ENCODE measurements at places on chromosomes 12 and 14. TPM values are rescaled to one million over a fixed set of nuclear protein-coding genes. Genes with fewer than 3 reads are reported as not detected.

DNA sequence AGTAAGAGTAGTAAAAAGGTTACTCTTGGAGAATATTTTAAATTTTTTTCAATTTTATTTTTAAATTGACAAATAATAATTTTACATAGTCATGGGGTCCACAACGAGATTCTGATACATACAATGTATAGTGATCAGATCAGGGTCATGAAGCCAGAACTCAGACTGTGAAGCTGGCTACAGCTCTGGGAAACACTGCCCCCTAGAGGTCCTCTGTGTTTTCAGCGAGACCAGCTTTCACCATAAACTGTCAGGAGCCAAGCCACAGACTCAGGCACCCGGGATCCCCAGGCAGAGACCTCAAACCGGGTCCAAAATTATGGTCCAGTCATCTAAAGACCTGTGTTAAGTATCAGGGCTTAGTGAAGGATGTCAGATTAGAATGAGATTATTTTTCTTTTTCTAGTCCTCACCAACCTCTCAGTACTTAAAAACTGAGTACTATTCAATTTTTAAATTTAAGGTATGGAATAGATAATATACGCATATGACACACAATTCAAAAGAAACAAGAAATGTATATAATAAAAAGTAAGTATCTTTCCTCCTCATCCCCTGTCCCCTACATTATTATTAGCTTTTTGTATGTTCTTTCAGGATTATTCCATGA, 397.1 kb downstream of the MDGA2 start:
- H3K36me3 ChIP-seq: no peaks in the 10 kb centered on the region
- H3K4me3 ChIP-seq: no peak overlapping the region
- DNase-seq: peak; percentile 66
- H3K27ac ChIP-seq: no peak overlapping the region
- peaks cover 4% of the 10 kb centered on the region for H3K4me1 ChIP-seq

DNA sequence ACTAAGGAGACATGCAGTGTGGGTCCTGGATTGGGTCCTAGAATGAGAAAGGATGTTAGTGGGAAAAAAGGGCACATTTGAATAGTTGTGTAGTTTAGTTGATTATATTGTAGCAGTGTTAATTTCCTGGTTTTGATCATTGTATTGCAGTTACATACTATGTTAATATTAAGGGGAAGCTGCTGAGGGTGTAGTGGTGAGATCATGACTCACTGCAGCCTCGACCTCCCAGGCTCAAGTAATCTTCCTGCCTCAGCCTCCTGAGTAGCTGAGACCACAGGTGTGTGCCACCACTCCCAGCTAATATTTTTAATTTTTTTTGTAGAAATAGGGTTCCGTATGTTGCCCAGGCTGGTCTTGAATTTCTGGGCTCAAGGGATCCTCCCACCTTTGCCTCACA, 21.7 kb downstream of the BORCS5 start:
- H3K27me3 ChIP-seq: no peaks in the 10 kb centered on the region
- no peak overlapping the region for H3K27ac ChIP-seq
- no peak for DNase-seq
- H3K4me1 ChIP-seq: peaks cover 17% of the 10 kb centered on the region
- peaks cover 3% of the 10 kb centered on the region for H3K36me3 ChIP-seq
- H3K4me3 ChIP-seq: no peak overlapping the region

DNA sequence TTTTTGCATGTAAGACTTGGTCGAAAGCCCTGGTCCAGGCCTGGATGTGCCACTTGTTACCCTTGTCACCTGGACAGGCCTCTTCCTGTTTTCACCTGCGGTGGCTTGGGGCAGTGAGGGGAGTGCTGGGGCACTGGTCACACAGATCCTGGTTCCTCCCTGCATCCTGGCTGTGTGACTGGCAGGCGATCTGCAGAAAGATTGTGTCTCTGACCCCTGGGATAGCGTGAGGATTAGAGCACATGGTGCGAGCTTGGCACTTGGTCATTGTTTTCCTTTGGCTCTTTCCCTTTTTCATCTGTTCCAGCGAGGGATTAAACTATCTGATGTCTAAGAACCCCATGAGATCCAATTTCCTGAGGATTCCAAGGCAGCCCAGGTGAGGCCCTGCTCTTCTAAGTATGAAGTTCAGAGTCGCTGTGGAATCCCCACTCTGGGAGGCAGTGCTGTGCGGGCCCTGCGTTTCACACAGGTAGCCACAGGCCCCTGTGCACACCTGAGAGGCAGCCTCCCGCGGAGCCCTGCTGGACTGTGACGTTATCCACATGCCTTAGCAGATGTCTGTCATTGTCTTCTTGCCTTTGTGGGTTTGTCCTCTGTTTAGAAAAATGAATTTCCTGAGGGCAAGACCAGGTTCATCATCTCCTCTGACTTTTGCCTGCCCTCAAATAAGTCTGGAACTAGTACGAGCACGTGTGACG, 288.4 kb downstream of the CACNA1C start:
- H3K27me3 ChIP-seq: no peaks in the 10 kb centered on the region
- no peaks in the 10 kb centered on the region for H3K36me3 ChIP-seq
- H3K27ac ChIP-seq: no peak overlapping the region
- peaks cover 21% of the 10 kb centered on the region for H3K4me1 ChIP-seq

DNA sequence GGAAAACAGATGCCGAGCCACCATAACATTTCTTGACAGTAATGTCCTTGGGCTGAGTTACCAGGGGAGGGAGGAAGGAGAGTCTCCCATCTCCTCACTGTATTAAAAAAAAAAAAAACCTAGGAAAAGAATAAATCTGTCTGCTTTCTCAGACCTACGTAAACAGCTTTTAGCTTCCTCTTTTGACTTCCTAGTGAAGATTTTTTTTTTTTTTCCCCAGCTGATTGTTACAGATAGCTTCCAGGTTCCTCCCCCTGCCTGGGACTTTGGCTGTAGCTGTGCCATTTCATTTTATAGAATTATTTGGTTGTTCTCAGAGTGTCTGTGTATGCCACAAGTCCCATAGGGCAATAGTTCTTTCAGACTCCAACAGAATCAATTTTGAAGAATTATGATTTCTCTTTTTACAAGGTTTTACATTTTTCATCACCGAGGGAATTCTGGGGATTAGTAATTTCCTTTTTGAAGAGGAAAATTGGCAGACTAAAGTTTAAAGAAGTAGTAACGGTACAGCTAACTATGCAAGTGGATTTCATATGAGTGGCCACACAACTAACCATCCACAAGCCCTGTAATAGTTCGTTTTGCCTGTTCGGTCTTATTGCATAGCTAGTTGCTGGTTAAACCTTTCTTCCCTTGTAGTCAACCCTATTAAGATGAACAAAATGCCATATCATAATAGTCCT, 23.1 kb upstream of the GNS start:
- DNase-seq: no peak
- peak overlapping the region; percentile 87 for H3K4me3 ChIP-seq
- peaks cover 13% of the 10 kb centered on the region for H3K4me1 ChIP-seq
- no peaks in the 10 kb centered on the region for H3K36me3 ChIP-seq
- no peak overlapping the region for H3K27ac ChIP-seq
- peaks cover 79% of the 10 kb centered on the region for H3K27me3 ChIP-seq

- no peak for DNase-seq
- peaks cover 20% of the 10 kb centered on the region for H3K4me1 ChIP-seq
- H3K27ac ChIP-seq: no peak overlapping the region
These were observed 6.0 kb downstream of the CGRRF1 start for GRCh38 chr14:54515670-54516069.

GRCh38 chr12:82407481-82407880, 49.2 kb downstream of the METTL25 start:
- H3K36me3 ChIP-seq: no peaks in the 10 kb centered on the region
- no peak overlapping the region for H3K27ac ChIP-seq
- H3K4me1 ChIP-seq: no peaks in the 10 kb centered on the region
- DNase-seq: no peak
- no peaks in the 10 kb centered on the region for H3K27me3 ChIP-seq
- no peak overlapping the region for H3K4me3 ChIP-seq

EGLN3 gene
- total RNA-seq: 0.89 TPM

CLEC1B gene
- total RNA-seq: not detected

ARHGAP9 gene
- 0.56 TPM for total RNA-seq

DNA sequence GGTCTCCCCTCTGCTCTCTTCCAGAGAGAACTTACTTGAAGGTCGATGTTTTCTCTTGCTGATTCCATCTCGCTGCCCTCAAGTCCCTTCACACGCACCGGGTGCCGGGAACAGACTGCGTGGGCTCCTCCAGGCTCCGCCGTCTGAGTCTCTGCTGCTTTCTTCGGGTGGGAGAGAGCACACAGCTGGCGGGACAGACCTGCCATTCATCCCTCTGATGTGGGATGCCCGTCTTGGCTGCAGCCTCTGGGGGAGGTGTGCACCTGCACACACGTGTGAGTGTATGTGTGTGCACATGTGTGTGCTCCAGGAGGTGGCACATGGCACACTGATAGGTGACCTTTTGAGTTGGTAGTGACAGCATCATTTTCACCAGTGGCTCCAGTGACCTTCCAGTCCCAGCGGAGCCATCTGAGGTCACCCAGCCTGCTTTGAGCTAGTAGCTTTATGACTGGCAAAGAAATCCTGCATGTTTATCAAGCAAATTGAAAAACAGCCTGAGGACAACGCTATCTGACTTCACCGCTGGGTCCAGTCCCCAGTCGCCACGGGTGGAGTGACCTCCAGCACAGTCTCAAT, at the start of gene NINJ2:
NINJ2 (minus strand) TSS at position 153 of the 579 bp plus-strand sequence; CDS start at position 68, 85 bp downstream.
- DNase-seq: no peak
- H3K36me3 ChIP-seq: no peaks in the 10 kb centered on the region
- H3K4me1 ChIP-seq: peaks cover 12% of the 10 kb centered on the region
- no peak within 1 kb of the TSS for H3K4me3 ChIP-seq
- peak within 1 kb of the TSS; percentile 1 for H3K27ac ChIP-seq
- no peaks in the 10 kb centered on the region for H3K27me3 ChIP-seq

PLEKHD1 gene
- total RNA-seq: 0.14 TPM

GRCh38 chr14:48401321-48401720, 725.9 kb upstream of the MDGA2 start:
- no peak for DNase-seq
- no peaks in the 10 kb centered on the region for H3K36me3 ChIP-seq
- no peaks in the 10 kb centered on the region for H3K27me3 ChIP-seq
- no peak overlapping the region for H3K4me3 ChIP-seq
- no peaks in the 10 kb centered on the region for H3K4me1 ChIP-seq

DNA sequence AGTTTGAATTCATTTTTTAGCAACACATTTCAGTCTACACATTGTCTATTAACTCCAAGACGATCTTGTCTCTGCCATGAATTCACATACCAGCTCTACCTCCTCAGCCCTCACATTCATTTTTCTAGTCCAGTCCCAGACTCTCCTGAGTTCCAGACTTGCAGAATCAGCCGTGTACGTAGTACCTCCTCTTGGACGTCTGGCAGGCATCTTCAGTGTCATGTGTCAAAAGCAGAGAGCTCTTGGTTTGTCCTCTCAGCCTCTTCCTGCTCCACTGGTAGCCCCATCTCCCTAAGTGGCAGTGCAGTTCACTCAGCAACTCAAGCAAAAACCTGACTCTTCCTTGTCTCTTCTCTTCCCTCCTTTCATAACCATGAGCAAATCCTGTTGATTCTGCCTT, 14.5 kb upstream of the TCTN2 start:
- no peaks in the 10 kb centered on the region for H3K4me1 ChIP-seq
- no peak for DNase-seq
- no peak overlapping the region for H3K4me3 ChIP-seq

- no peaks in the 10 kb centered on the region for H3K27me3 ChIP-seq
- H3K4me1 ChIP-seq: no peaks in the 10 kb centered on the region
- no peak overlapping the region for H3K4me3 ChIP-seq
- DNase-seq: no peak
- H3K27ac ChIP-seq: no peak overlapping the region
These were observed 89.3 kb downstream of the OSBPL8 start for GRCh38 chr12:76470028-76470939.

RNF212B gene
- not detected for total RNA-seq

- no peak overlapping the region for H3K4me3 ChIP-seq
- no peaks in the 10 kb centered on the region for H3K27me3 ChIP-seq
- no peaks in the 10 kb centered on the region for H3K4me1 ChIP-seq
- H3K27ac ChIP-seq: no peak overlapping the region
These were observed 36.0 kb downstream of the CPM start for GRCh38 chr12:68896881-68897540.

DNA sequence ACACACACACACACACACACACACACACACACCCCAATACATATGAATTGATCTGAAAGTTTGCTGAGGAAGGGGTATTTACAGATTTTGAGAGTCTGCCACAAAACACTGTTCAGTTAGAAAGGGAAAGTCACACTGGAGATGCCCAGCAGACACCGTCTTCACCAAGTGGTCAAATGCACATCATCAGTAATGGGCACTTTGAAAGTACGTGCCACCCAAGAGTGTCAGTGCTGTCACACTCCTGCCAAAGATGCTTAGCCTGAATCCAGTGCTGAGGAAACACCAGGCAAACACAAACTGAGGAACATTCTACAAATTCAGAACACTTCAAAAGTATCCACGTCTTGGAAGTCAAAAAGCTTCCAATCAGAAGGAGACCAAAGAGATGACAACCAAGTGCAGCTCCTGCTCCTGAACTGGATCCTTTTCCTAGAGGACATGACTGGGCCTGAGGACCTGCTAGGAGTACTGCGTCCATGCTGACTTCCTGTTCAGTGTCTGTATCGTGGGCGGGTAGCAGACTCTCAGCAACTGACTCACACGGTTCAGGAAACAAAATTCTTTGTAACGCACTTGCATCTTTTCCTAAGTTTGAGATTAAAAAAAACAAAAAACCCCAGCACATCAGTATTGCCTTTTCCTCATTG, 18.6 kb downstream of the PSMC1 start:
- no peak overlapping the region for H3K4me3 ChIP-seq
- H3K27ac ChIP-seq: no peak overlapping the region
- DNase-seq: no peak
- no peaks in the 10 kb centered on the region for H3K27me3 ChIP-seq

AKAP6 gene
- 9.7 TPM for total RNA-seq

GRCh38 chr14:77032491-77032843, 4.0 kb upstream of the IRF2BPL start:
- no peaks in the 10 kb centered on the region for H3K36me3 ChIP-seq
- peak overlapping the region; percentile 89 for H3K4me3 ChIP-seq
- peaks cover 70% of the 10 kb centered on the region for H3K4me1 ChIP-seq
- no peaks in the 10 kb centered on the region for H3K27me3 ChIP-seq

DNA sequence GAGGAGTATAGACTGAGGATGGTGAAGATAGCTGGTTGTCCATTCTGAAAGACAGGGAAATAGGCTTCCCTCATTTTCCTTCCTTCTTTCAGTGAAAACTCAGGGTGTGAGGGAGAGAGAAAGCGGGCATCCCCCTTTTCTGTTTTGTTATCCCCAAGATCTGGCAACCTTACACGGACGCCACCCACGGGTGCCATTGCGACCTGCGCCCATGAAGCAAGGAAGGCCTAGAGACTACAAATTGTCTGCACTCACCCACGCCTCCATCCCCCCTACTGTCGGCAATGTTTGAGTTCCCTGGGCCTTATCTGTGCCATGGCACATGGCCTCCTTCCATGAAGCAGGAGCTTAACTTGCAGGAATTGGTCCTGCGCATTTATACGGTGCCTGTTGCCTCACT, 115.0 kb upstream of the IGF1 start:
- H3K36me3 ChIP-seq: no peaks in the 10 kb centered on the region
- DNase-seq: no peak
- no peaks in the 10 kb centered on the region for H3K27me3 ChIP-seq
- H3K4me3 ChIP-seq: no peak overlapping the region
- H3K4me1 ChIP-seq: peaks cover 3% of the 10 kb centered on the region

PLD4 gene
- 0.02 TPM for total RNA-seq

GRCh38 chr12:112283546-112283945, 98.7 kb downstream of the HECTD4 start:
- DNase-seq: no peak
- H3K4me1 ChIP-seq: no peaks in the 10 kb centered on the region
- H3K27ac ChIP-seq: no peak overlapping the region
- peaks cover 3% of the 10 kb centered on the region for H3K36me3 ChIP-seq
- no peaks in the 10 kb centered on the region for H3K27me3 ChIP-seq

- H3K27ac ChIP-seq: peak overlapping the region; percentile 64
- DNase-seq: no peak
- H3K4me3 ChIP-seq: no peak overlapping the region
- peaks cover 22% of the 10 kb centered on the region for H3K4me1 ChIP-seq
These were observed 4.0 kb downstream of the MYH7 start for GRCh38 chr14:23431486-23431885.

Measured in neural crest cell (in vitro differentiated cells).